Mammary microvascular endothelial cell (primary cell): ENCODE measurements at places on chromosomes 6 and 20. TPM values are rescaled to one million over a fixed set of nuclear protein-coding genes. Genes with fewer than 3 reads are reported as not detected.

The CST4 gene
- 0.25 TPM in 1 of 2 replicates, not detected in the other for total RNA-seq

The SNAI1 gene
- 11.3 and 12.2 TPM in 2 replicates for total RNA-seq

The PSORS1C1 gene
- 2.1 and 2.7 TPM in 2 replicates for total RNA-seq

The PGBD1 gene
- total RNA-seq, result 6.7 and 8.0 TPM in 2 replicates
